Fibroblast of the aortic adventitia (primary cell): ENCODE measurements at places on chromosomes 4 and X. TPM values are rescaled to one million over a fixed set of nuclear protein-coding genes. Genes with fewer than 3 reads are reported as not detected.

CNKSR2 gene
- 0.99 and 4.7 TPM in 2 replicates for total RNA-seq

MGARP gene
- total RNA-seq = 17.1 and 56.9 TPM in 2 replicates

PLAC8 gene
- total RNA-seq = 0.36 and 1.1 TPM in 2 replicates

FHDC1 gene
- total RNA-seq = 0.09 and 0.16 TPM in 2 replicates

DCAF12L2 gene
- not detected in 2 replicates for total RNA-seq

NPY5R gene
- not detected in 2 replicates for total RNA-seq

P2RY8 gene
- total RNA-seq = not detected in 2 replicates
